IPS DF 6.9 (cell line): ENCODE measurements at places on chromosomes 6 and 20.

- no peak for DNase-seq
These were observed 114.3 kb upstream of the CD93 start for GRCh38 chr20:23200413-23200812.

- no peak for DNase-seq
These were observed 56.5 kb upstream of the ADTRP start for GRCh38 chr6:11835065-11835464.

GRCh38 chr6:167731216-167731615 lies 95.5 kb upstream of the AFDN start:
- DNase-seq: no peak

- DNase-seq: no peak
These were observed 18.8 kb downstream of the ZFAND3 start for GRCh38 chr6:37838219-37838921.

DNA sequence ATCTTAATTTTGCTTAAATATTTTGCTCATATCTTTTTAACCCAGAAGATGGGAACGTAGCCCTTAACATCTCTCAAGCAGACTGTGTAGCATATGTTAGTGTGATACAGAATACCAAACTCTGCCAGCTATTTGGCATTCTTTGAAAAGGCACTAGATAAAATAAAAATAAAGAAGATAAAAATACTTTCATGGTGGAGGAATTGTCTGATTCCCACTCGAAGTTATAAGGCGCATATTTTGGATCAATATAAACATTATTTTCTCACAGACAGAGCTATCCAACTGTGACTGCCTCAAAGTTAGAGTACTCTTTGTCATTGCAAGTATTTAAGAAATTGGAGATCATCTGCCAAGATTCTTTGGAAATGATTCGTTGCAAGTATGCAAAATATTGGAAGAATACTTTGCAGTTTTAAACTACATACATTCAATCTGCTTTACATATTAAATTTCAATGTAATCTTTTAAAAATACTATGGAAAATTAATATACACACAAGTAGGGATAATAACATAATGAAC lies 10.8 kb upstream of the EEF1E1 start:
- no peak for DNase-seq

- DNase-seq: peak; percentile 54
These were observed 864.2 kb downstream of the KIF16B start for GRCh38 chr20:15708984-15709598.

DNA sequence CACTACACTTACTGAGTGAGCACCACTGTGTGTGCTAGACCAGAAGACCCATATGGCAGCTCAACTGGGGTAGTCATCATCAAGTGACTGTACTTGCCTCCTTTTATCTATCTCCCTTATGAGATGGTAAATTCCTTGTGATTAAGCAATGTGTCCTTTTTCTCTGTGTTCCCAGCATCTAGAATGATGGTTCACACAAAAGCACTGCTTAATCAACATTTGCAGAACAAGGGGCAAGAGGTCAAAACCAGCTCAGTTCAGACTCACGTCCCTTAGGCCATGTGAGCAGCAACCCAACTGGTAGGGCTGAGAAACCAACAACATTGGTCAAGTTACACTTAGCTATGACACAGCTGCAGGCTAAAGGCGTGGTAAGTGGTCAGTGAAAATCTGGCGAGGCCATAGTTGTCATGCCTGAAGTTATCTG lies 10.0 kb downstream of the TRAM2 start:
- no peak for DNase-seq

DNA sequence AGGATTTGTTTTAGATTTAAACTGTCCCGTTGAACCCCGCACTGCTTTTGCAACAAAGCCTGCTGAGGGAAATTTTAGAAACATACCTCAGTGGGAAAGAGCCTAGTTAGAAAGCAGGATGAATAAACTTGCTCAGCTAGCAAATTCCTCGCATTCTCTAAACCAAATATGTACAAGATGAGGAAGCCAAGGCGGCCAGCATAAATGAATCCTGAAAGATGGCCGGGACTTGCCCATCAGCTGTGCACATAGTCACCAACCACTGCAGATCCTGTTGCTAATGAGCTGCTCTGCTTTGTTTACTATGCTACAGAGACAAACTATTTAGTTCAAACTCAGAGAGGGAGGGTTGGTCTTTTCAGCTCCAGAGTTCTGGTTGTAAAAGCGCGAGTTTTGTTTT lies 49.0 kb downstream of the TMEM170B start:
- DNase-seq: no peak

DNA sequence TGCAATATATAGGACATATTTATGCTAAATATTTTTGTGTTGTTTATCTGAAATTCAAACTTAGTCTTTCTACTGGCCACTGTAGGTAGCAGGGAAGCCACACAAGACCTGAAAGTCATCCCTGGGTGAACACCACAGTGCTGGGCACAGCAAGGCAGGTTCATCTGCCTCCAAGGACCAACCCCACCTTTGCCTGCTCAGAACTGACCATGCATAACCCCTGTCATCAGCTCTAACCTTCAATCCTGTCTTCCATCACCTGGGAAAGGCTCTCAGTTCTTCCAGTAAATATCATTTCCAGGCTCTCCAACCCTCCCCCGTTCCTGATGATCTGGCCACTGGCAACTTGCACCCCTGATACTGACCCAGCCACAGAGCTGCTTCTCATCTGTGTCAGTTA lies 32.7 kb upstream of the CST7 start:
- no peak for DNase-seq

GRCh38 chr6:45112711-45113110 lies 215.4 kb upstream of the RUNX2 start:
- no peak for DNase-seq

DNA sequence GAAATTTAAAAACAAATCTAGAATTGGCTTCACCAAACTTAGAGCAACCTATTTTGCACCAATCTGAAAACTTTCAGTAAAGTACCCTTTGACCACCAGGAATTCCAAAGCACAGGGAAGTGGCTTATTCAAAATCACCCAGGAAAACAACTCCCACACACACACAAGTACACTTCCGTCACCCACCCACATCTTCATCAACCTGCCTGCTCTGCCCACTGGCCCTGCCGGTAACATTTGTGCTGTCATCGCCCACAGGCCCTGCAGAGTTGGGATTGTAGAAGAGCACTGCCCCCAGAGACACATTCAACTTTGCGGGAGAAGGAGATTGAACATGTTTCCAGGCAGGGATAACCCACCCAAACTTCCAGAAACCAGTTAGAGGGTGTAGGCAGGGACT lies 19.3 kb upstream of the SCML4 start:
- no peak for DNase-seq

DNA sequence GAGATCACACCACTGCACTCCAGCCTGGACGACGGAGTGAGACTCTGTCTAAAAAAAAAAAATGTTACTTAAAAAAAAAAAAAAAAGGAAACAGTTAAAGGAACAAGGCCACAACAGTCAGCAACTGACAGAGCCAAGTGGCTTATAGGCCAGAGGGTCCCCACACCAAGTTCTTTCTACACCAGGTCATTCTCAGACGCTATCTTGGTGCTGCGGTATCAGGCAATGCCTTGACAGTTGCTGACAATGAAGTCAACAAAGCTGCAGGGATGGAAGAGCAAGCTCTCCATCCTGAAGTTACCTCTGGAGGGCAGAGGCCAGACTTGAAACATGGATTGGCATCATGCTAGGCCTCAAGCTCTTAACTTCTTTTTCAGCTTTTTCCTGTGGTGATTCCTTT lies 31.9 kb downstream of the COMMD7 start:
- DNase-seq: no peak

GRCh38 chr20:61044499-61044898 lies 207.6 kb upstream of the CDH4 start:
- peak; percentile 22 for DNase-seq
